SK-N-SH (cell line): ENCODE measurements at places on chromosomes 1 and 21. TPM values are rescaled to one million over a fixed set of nuclear protein-coding genes. Genes with fewer than 3 reads are reported as not detected.
A peak's percentile ranks its signal among the peaks of the same experiment; 100 is the strongest.

The GJC2 gene
- 0.92 and 0.97 TPM in 2 replicates for polyA plus RNA-seq

The MCM3AP gene
- polyA plus RNA-seq: 42.9 and 46.9 TPM in 2 replicates

The RAB7B gene
- polyA plus RNA-seq: 0.15 and 0.24 TPM in 2 replicates

GRCh38 chr1:211326528-211327345 lies at the start of gene TRAF5:
Gene TRAF5 (plus strand): TSS chr1:211326833. CDS start chr1:211353240, 26,407 bp downstream.
- DNase-seq: peak; percentile 89

- DNase-seq: no peak
Measured at GRCh38 chr1:229599218-229599954, 26.5 kb downstream of the TAF5L start.
